ENCODE measurements at places on chromosomes 7 and 10.

- no peak for DNase-seq
These were observed 22.2 kb upstream of the AFAP1L2 start for GRCh38 chr10:114426476-114426875.

GRCh38 chr10:108049668-108050067 is 885.2 kb upstream of the SORCS1 start:
- no peak for DNase-seq

DNA sequence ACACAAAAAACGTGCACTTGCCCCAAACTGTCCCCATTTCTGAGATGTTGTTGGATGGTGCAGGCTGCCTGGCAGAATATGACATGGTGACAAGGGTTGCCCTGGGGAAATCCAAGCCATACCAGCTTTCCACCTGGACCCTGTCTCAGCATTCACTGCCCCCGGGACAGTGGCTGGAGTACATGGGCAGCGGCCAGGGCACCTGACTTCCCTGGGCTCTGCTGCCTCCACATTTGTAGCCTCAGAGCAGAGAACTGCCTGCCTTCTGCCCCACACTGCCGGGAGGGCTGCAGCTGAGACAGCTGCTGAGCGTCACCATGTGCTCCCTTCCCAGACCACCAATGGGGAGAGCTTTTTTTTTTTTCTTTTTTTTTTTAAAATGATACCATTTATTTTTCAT is 222.9 kb upstream of the ZNF32 start:
- no peak for DNase-seq

- DNase-seq = no peak
These were observed 334.3 kb downstream of the ARL4A start for GRCh38 chr7:13021566-13022300.
